ENCODE measurements at places on chromosomes 7 and 10.

GRCh38 chr7:26011039-26011696 lies 140.8 kb upstream of the NFE2L3 start:
- no peak for DNase-seq

GRCh38 chr10:99711129-99711719 lies 20.7 kb downstream of the COX15 start:
- peak; percentile 59 for DNase-seq

DNA sequence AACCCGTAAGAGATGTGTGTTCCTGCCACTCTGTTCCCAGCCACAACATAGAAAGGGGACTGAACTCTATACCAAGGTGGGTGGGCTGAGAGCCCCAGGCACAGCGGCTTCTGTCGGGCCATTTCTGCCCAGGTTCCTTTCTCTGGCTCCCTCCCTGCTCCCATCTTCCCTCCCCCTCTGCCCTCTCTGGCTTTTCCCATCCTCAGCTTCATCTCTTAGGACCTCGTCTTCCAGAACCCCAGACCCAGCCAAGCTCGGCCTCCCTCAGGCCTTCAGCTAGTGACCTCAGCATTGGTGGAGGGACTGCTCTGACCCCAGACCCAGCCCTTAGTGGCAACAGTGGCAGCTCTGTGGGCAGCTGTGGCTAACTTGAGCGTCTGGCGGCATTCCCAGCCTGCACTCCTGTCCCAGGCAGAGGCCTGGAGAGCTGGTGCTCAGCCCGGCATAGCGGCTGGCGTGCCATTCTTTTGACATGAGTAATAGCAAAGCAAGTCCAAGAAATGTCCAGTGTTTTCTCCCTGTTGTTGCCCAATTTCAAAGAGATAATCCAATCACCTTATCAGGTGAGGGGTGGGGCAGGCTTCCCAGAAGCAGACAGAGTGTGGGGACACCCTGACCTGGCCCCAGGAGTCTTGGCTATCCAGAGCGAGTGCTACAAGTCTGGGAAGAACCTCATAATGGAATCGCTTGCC lies 15.9 kb downstream of the PTPRE start:
- DNase-seq, result no peak

DNA sequence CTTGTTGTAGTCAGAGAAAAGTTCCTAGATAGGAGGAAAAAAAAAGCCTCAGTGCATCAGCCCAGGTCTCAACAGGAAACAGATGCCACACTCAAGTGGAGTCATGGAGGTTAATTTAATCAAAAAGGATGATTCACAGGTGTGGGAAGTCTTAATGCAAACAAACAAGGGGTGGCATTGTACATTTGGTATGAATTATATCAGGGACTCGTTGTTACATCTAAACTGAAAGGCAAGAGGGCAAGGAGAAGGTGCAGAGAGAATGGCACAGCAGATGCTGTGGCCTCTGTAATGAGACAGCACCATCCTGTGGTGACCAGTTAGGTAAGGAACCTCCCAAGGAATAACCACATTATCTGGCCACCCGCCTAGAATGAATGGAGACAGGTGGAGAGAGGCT lies 133.7 kb downstream of the PTPRZ1 start:
- no peak for DNase-seq

DNA sequence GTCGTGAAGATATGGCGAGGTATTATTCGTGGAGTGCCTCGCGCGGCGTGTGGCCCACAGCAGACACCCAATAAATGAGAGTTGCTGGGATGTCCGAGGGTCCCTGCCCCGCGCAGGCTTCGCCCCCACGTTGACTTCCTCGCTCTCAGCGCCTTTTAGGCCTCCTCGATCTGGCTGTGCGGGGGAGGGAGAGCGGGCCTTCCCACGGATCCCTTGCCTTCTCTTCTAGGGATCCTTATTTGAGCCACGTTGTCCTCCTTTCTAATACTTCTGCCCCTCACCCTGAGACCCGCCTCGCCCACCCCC lies 660 bp downstream of the VCL start:
- DNase-seq, result no peak

DNA sequence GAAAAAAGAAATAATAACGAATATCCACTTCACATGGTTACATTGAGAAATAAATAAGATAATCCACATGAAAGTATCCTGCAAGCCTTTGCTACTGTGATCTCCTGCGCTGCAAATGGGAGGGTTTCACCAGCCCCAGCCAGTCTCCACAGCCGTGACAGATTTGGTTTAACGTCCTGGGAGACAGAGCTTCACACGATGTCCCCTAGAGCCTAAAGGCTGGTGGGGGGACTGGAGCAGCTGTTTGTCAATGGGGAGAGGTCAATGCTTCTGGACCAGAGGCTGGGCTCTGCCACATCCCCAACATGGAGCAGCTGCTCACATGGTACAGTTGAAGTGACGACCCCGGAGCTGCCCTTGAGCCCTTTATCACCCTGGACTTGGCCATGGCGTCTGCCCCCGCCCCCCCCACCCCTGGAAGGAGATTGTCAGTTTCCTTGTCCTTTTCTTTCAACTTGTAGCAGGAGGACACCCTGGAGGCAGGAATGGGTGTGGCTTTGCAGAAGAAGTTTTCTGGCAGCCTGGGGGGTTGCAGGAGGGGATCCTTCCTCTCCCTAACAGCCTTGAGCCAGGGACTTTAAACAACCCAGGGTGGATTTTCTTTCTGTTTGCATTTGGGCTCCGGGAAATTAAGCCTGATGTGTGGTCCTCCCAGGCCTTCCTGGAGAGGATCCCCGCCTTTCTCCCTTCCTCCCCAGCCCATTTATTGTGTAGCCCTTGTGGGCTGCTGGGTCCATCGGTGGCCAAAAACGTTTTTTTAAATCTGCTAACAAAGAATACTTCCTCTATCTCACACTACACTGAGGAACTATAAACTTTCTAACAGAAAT lies 37.0 kb upstream of the MXI1 start:
- no peak for DNase-seq

- DNase-seq, result no peak
These were observed 48.8 kb upstream of the COL1A2 start for GRCh38 chr7:94345907-94346306.

GRCh38 chr10:72557362-72557761 lies 68.5 kb downstream of the MICU1 start:
- no peak for DNase-seq

GRCh38 chr10:74433993-74434392 lies 283.0 kb downstream of the ADK start:
- no peak for DNase-seq

GRCh38 chr10:62093863-62094291 lies 174.8 kb downstream of the RTKN2 start:
- DNase-seq, result no peak

DNA sequence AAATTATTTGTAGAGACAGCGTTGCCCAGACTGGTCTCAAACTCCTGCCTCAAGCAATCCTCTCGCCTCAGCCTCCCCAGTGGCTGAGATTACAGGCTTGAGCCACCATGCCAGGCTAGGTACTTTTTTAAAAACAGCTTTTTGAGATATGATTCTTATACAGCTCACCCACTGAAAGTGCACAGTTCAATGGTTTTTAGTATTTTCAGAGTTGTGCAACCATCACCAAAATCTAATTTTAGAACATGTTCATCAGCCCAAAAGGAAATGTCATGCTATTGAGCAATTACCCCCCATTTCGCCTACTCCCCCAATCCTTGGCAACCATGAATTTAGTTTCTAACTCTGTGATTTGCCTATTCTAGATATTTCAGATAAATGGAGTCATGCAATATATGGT lies 73.7 kb downstream of the EVX1 start:
- DNase-seq, result no peak

DNA sequence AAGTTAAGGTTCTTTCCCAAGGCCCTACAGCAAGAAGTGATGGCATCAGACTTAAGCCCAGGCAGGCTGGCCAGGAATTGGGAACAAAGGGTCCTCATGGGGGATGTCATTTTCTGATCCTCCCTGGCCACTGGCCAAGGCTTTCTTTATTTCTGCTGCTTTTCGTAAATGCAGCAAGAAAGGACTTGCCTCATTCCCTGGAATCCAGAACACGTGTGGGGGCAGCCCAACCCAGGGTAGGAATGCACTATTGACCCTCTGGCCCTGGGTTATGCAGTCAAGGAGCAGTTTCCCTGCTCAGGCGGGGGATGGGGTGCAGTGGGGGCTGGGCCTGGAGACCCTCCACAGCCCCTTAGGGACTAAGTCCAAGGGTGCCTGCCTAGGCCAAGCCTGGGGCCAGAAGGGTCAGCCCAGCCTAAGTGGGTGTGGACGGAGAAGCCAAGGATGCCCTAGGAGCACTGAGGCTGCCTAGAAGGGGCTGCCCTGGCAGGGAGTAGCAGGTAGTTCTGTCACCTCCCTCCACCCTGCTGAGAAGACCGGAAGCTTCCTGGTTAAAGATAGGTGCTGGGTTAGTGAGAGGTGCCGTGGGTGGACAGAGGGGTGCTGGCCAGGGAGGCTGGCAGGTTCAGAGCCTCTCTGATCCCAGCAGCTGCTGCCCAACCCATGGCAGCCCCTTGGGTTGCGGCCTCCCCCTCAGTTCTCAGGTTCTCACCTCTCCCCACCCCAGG lies 179.2 kb downstream of the SH3PXD2A start:
- no peak for DNase-seq

- no peak for DNase-seq
These were observed 66.9 kb upstream of the STRIP2 start for GRCh38 chr7:129367349-129367699.

DNA sequence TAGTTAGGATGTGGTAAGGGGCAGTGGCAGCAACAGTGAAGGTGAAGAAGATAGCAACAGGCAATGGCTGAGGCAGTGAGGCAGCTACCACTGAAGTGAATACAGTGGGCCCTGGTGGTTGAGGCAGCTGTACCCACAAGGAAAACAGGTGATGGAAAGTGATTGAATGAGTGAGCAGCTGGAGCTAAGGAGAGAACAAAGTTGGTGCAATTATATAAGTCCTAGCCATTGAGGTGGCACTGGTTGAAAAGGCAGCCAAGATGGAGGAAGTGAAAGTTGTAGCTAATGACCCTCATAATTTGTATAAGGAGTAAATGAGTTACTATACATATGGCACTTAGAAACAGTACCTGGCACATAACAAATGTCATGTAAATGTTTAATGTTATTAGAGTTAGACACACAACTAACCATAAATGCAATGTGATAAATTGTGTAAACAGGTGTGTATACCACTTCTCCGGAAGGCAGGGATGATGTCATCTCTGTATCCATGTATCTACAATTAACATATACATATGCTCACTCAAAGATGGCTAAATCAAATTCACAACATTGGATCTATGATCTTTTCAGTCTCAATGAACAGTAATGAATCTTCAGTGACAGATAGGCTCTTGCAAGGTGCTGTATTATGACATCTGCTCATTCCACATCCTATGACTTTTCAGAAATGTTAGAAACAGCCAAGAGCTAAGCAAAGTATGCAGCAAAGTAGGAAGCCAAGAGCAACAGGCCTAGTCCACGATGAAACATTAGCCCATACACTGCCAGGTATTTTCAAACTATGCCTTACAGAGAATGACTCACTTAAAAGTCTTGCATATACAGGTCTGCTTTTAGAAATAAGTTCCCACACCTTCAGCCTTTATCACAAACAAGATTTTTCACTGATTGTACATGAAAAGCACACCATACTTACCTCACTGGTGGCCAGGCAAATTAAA lies 10.7 kb downstream of the XPNPEP1 start:
- no peak for DNase-seq

DNA sequence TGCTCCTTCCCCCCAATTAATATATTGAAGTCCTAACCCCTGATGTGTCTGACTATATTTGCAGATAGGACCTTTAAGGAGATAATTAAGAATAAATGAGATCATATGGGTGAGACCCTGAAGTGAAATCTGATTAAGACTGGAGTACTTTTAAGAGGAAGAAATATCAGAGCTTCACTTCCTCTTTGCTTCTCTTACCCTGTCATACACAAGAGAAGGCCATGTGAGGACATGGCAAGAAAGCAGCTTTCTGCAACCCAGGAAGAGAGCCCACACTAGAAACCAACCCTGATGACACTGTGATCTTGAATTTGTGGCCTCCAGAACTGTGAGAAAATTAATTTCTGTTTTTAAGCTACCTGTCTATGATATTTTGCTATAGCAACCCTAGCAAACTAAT lies 44.2 kb downstream of the JMJD1C start:
- DNase-seq, result no peak

DNA sequence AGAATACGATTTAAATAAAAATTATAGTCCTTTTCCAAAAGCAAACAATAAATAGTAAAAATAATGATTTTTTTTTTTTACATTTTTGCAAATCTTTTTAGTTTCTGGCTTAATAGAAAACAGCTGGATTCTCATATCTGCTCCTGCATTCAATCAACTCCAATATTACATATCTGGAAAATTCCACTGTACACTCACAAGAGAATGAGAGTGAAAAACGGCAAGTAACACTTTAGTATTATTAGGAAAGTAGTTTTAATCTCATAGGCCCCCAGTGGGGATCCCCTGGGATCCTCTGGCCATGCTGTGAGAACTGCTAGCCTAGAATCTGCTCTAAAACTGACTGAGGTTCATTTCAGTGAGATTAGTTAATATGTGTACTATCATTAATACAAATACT lies 128.6 kb upstream of the LRRN3 start:
- DNase-seq, result no peak

DNA sequence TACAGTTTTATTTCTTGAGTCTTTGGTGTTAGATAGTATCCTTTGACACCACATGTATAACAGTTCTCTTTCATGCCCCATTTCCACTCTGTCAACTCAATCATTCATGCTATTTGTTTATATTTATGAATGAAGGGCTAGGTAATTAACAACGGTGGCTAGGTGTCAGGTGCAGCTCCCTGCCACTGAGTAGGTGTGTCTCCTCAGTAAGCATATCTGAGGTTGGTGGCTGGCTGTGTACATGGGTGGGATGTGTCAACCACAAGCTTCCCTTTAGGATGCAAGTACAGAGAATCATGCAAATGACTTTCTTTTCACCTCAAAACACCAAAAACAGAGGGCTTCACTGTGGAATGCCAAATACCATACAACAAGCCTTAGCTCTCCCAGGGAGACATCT lies 83.4 kb downstream of the ZNF365 start:
- DNase-seq, result no peak

DNA sequence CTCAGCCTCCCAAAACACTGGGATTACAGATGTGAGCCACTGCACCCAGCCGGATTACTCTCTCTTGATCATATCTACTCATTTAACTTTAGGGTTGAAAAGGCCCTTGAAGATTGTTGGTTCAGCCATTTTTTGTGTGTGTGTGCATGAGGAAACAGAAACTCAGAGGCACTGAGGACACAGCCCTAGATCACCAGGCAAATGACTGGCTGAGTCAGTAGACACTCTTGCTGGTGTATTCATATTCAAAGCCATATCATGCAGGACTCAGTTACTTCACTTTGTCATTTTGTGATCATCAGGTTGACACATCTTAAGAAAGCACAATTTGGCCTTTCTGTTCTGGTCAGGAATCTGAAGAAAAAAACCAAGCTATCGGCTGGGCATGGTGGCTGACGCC lies 253.4 kb downstream of the TRIL start:
- no peak for DNase-seq

- no peak for DNase-seq
These were observed 27.4 kb downstream of the ASZ1 start for GRCh38 chr7:117399820-117400422.
